ENCODE measurements at places on chromosomes 13 and 19. TPM values are rescaled to one million over a fixed set of nuclear protein-coding genes. Genes with fewer than 3 reads are reported as not detected.

- DNase-seq: no peak
These were observed 25.7 kb downstream of the NOVA2 start for GRCh38 chr19:45947926-45948325.

GRCh38 chr13:23231241-23231640, 50.5 kb downstream of the SGCG start:
- DNase-seq: no peak

The DHRS12 gene
- total RNA-seq: 0.75 TPM

The SLC7A9 gene
- total RNA-seq: not detected

DNA sequence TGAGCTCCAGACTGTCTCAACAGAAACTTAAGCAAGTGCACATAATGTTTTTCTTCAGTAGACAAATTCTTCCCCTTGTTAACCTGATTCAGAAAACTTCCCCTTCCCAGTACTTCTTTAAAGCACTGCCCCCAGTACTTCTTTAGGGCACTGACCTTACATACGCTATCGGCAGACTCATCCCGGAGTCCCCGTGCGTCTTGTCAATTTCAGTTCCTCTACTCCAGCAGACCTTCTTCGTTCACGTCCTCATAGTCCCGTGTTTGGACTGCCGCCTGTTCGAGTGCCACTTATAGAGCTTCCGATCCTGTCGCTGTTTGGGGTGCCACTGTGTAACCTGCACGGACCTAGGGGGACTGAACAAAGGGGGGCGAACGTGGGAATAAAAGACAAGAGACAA, 29.0 kb downstream of the ZNF627 start:
- DNase-seq: no peak

DNA sequence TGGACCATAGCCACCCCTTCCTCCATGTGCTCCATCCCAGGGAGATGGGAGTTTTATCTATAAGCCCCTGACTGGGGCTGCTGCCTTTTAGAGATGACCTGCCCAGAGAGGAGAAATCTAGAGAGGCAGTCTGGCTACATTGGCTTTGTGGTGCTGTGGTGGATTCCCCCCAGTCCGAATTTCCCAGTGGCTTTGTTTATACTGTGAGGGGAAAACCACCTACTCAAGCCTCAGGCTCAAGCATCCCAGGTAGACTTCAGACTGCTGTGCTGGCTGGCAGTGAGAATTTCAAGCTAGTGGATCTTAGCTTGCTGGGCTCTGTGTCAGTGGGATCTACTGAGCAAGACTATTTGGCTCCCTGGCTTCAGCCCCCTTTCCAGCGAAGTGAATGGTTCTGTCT, 1195.7 kb upstream of the PCDH20 start:
- DNase-seq: no peak

The COL4A2 gene
- 370 TPM for total RNA-seq

The TLE2 gene
- total RNA-seq: not detected

DNA sequence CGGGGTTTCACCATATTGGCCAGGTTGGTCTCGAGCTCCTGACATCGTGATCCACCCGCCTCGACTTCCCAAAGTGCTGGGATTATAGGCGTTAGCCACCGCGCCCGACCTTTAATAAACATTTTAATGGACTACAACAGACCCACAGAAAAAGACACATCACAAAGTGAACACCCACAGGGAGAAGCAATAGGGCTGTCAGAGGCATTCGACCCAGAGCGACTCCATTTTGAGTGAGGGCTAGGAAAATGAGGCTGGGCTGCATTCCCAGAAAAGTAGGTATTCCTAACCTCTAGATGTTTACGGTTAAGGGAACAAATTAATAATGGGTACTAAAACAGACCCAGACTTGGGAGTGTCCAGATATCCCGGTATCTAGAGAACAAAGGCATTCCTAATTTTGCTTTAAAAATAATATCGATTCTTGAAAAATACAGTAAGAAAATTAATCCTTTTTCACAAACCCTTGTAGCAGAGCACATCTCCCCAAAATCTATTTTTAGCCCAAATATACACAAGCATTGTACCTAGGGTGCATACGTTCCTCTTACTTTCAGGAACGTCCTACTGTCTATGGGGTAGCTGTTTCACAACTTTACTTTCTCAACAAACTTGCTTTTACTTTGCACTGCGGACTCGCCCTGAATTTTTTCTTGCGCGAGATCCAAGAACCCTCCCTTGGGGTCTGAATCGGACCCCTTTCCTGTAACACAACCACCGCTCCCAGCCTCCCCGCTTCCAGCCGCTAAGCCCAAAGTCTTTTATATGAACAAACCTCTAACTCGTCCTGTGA, 811 bp upstream of the ZNF8 start:
- no peak for DNase-seq
